ENCODE measurements at places on chromosomes 1 and 21. TPM values are rescaled to one million over a fixed set of nuclear protein-coding genes. Genes with fewer than 3 reads are reported as not detected.

DNA sequence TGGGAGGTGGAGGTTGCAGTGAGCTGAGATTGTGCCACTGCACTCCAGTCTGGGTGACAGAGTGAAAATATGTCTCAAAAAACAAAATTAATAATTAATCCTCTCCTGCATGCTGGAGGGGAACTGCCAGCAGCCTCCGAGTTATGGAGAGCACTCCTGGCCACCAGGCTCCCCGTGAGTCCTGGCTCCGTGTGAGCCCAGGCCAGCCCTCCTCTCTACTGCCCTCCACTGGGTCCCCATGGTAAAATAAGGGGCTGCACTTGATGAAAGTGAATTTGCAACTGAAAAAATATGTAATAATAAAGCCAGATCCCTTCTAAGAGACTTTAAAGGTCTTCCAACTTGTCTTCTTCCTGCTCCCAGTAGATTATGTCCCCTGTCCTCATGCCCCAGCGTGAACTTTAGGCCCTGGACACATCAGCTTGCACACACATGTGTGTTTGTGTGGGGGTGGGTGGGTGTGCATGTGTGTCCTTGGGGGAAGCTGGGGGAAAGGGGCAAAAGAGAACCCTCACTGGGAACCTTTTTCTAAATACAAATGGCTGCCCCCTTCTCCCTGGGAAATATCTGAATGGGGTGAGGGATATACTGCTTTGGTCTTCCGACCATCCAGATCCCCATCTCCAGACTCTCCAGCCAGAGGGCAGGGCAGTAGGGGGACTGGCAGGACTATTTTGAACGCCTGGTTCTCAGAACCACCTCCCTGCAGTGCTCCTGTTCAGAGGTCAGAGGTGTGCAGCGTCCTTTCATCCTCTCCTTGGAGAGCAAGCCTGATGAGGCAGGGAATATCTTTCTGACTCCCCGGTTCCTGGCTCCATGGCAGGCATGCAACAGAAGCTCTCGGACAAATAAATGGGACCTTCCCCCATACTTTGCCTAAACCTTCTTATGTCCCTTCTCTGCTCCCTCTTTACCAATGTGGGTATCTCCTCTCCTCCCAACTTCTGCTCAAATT, 26.2 kb downstream of the NEK2 start:
- no peak for DNase-seq

- no peak for DNase-seq
Measured at GRCh38 chr1:156748670-156749418, 2.6 kb downstream of the HDGF start.

DNA sequence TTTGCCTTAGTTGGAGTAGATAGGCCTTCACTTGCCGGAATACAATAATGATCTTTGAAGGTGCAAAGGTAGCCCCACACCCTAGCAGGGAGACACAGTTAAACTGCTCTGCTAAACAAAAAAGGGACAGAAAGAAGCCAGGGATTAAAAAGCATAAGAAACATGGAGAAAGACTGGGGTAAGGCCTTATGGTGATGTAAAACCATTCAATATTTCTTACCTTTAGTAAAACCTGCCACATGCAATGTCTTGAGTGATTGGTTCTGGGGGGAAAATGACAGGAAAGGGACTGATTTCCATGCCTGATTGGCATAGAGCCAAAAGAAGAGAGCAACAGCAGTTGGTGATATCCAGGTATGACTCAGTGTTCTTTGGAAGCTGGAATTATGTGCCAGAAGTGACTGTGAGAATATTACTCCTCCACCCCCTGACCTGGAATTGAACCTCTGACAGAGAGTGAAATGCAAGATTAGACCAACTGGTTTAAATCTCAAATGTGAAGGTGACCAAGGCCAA, 8.1 kb downstream of the DNASE2B start:
- DNase-seq, result no peak

DNA sequence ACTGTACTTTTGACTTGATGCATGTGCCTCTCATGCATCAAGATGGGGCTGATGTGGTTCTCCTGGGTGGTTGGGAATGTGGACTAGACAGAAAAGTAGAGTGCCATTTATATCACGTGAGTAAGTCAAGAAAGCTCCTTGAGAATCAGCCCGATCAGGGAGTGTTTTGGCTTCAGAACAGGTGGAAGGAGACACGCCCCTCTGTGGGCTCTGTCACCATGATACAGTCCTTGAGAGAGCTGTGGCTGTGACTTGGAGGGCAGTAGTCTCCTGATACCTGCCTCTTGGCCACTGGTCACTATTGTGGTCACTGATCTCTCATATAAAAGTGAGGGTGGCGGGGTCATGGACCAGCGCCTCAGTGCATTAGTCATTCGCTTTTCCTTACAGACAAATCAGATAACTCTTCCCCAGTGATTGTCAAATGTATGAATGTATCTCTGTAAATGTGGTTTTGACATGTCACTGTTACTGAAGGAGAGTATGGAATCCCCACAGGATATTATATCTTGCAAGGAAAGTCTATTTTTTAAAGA, 8.9 kb upstream of the C4BPB start:
- DNase-seq, result no peak

DNA sequence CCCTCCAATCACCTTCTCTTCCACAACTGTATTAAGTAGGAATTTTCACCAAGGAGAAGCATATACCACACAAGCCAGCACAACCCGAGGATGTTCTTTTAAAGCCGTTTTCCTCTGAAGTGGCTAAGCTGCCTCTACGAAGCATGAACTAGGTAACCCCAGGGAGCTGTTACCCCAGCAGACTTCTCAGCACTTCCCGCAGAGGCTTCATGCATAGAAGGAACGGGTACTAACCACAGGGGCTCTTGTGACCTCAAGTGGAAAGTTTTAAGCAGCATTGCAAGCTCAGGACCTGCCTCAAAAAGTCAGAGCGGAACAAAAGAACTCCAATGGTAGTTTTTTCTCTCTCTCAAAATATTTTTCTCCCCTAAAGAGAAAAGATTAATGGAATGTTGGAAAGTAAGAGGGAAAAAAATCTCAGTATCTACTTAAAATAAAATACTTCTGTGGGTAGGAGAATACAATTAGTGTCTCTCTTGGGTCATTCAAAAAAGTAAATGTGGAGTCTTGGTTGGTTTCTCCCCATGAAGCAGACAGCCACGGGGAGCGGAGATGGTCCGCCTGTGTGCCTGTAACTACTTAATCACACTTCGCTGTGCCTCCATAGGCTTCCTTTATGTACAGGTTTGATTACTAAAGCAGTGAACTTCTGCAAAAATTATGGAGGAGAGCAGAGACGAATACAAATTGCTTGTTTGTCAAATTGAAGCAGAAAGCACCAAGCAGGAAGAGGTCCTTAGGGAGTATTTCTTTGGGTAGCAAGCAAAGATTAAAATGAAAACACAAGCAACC, 40.9 kb downstream of the STX6 start:
- no peak for DNase-seq

DNA sequence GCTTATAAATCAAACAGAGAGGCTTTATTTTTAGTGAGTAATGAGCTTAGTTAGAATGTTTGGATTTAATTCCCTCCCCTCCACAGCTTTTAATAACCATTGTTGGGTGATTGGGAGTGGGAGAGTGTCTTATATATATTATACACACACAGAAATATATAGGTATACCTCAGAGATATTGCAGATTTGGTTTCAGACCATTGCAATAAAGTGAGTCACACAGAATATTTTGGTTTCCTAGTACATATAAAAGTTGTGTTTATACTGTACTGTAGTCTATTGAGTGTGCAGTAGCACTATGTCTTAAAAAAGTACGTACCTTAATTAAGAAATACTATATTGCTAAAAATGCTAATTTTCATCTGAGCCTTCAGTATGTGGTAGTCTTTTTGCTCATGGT, 44.4 kb downstream of the RPS6KC1 start:
- DNase-seq, result no peak

The SH2D2A gene
- 0.44 TPM for total RNA-seq

The LY9 gene
- total RNA-seq, result not detected
